ENCODE measurements at places on chromosomes 3 and 15.
A peak's percentile ranks its signal among the peaks of the same experiment; 100 is the strongest.

GRCh38 chr3:112090887-112091586, 4.8 kb downstream of the C3orf52 start:
- DNase-seq, result no peak

DNA sequence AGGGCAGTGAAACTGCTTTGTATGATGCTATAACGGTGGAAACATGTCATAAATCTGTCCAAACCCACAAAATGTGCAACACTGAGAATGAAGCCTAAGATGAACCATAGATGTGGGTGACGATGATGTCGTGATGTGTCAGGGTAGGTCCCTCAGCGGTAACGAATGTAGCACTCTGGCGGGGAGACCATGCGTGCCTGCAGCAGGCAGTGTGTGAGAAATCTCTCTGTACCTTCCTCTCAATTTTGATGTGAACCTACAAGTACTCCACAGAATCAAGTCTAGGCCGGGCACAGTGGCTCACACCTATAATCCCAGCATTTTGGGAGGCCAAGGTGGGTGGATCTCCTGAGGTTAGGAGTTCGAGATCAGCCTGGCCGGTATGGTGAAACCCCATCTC, 268.2 kb upstream of the LYSMD4 start:
- no peak for DNase-seq

GRCh38 chr3:131388490-131388799, 6.9 kb downstream of the NUDT16 start:
- no peak for DNase-seq

DNA sequence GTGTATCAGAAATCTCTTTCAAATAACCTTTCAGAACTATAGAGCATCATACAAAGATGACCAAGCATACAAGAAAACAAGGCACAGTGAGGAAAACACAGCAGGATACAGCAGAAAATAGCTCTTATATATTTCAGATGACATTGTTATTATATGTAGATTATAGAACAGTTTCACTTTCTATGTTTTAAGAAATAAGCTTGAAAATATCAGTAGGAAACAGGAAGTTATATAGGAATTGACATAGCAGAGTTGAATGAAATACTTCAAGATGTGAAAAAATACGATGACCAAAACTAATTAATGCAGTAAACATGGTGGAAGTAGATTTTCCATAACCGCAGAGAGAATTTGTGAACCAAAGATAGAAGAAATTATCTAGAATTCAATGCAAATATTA, 75.2 kb downstream of the LYSMD4 start:
- no peak for DNase-seq

GRCh38 chr15:85539491-85539890, 159.1 kb downstream of the AKAP13 start:
- DNase-seq, result no peak

- no peak for DNase-seq
Measured at GRCh38 chr15:95458721-95459120, 871.8 kb upstream of the NR2F2 start.

DNA sequence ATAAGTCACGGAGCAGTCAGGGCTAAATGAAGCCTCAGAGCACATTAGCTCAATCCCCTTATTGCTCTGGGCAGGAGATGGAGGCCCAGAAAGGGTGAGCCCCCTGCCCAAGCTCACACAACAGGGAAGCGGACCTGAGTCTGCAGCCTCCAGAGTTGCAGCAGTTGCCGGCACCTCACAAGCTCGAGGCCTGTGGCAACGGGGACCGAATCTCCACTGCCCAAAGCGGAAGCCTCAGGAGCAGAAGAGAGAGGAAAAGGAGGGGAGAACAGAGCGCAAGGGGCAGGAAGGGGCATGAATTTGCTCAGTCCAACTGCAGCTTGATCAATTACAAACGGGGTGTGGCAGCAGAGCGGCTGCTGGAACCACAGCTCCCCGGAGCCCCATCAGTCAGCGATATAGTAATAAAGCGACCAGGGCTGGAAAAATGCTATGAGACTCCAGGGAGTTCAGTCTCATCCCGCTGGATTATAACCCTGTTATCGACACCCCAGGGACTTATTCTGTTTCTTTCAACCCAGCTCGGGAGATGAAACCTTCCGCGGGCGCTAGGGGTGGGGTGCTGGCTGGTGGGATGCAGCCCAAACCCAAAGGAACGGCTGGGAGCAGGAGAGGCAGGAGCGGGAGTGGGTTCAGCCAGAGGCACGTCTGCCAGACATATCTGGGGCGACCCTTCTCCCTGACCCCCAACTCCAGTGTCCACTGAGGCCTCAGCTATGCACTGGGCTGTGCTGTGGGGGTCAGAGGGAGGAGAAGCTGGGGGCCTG, 219.7 kb upstream of the LINGO1 start:
- DNase-seq, result no peak

DNA sequence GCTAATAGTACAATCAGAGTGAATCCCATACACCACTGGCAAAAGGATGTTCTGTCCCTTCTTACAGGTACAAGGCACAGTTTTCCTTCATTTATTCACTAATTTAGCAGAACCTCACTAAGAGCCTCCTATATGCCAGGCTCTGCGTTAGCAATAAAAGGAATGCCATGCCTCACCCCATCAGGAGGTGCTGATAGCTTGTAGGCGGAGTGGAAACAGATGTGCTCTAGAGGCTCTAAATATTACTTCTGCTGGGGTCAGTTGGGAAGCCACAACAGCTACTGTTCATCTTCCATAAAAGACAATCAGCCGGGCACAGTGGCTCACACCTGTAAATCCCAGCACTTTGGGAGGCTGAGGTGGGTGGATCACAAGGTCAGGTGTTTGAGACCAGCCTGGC, 24.4 kb downstream of the MLH1 start:
- DNase-seq, result no peak

DNA sequence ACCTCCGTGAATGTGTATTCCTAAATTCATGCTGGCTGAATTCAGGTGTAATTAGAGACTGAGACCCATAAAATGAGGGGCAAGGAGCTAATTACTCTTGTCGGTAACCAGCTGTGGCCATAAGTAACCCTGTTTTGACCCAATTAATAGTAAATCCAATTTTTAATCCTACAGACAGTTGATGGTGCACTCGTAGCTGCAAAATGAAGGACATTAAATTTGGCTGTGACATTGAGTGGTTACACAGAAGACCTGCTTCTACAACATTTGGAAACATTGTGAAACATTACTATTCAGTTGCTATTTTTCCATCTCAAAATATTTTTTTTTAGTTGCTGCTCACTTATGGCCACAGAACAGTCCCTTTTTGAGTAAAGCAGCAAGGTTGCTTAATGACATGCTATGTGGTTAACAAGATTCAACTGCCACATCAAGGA, 33.0 kb downstream of the MBNL1 start:
- no peak for DNase-seq

DNA sequence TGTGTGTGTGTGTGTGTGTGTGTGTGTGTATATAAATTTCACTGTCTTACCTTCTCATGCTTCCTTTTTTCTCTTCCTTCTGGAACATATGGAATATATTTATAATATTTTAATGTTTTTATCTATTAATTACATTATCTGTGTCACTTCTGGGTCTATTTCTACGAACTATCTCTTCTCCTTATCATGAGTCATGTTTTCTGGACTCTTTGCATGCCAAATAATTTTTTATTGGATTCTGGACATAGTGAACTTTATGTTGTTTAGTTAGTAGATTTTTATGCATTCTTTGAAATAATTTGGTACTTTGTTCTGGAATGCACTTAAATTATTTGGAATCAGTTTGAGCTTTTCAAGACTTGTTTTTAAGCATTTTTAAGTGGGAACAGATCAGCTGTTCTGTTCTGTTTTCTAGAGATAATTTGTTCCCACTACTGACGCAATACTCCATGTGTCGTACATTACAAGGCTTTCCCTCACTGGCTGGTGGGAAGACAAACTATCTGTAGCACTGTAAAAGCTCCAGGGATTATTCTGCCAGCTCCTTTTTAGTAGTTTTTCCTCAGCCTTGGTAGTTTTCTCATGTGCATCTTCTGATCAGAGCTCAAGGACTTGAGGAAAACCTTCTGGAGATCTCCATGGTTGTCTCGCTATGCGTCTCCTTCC, 302.0 kb downstream of the CLSTN2 start:
- DNase-seq, result no peak

DNA sequence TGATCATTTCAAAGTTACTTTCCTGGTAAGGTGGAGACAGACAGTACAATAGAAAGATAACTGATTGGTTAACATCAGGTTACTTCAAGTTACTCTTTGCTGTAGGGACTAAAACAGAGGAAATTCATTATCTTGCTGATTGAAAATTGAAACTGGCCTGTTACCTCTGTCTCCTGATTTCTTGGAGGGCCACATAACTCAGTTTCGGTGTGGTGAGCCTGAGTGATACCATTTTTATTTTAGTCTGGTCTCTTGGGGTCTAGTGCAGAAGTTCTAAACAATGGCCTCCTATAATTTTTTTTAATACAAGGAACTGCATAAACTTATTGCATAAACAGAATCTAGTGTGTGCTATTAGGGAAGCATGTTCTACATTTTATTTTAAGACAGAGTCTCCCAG, 1.2 kb upstream of the ICE2 start:
- no peak for DNase-seq

GRCh38 chr3:45064512-45065372, 38.6 kb downstream of the CLEC3B start:
- DNase-seq, result no peak

DNA sequence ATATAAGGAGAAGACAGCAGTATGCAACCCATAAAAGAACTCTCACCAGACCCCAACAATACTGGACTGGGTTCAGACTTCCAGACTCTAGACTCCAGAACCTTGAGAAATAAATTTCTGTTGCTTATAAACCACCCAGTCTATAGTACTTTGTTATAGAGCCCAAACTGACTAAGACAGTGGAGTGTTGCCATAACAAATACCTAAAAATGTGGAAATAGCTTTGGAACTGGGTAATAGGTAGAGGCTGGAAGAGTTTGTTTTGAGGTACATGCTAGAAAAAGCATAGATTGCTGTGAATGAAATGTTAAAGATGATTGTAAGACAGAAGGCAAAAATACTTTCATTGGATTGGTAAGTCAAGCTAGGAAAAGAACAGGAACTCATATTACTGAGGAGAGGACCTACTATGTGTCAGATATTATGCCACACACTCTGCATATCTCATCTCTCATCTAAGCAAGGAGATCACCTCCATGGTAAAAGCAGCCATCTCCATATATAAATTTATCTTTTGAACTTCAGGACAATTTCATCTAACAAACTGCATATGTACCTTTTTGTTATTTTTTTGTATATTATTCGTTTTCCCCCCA, 67.4 kb upstream of the FNDC3B start:
- no peak for DNase-seq

GRCh38 chr3:34856081-34856947, 783.0 kb upstream of the ARPP21 start:
- no peak for DNase-seq

- DNase-seq, result no peak
Measured at GRCh38 chr3:144840866-144841265, 869.2 kb downstream of the DIPK2A start.

DNA sequence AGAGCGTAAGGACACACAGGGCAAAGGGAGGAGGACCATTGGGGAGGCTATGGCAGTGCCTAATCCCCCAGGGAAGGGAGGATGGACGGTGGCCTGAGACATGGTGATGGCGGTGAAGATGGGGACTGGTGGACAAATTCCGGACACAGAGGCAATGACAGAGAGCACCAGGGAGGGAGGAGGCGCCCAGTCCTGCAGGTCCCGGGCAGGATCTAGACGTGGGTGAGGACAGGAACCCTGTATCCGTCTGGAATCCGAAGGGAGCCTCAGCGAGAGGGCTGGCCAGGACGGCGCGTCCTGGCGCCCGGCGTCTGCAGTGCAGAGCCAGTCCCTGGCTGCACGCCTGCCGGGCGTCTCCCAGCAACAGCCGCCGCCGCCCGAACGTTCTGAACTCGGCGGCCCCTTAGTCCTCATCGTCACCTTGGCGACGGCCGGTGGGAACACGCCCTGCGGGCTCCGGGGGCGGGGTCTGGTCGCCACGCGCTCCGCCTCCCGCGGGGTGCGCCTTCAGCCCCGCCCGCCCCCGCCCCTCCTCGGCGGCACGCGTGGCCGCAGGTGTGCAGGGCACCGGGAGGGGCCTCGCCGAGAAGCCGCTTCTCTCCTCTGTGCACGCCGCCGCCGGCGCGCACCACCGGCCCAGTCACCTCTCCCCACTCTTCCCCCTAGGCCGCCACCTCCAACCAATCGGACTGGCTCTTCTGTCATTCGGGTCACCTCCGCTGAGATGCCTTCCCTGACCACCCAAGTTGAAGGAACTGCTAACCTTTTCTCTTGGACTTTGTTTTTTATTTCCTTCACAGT, 11.6 kb downstream of the XIRP1 start:
- peak; percentile 86 for DNase-seq

GRCh38 chr15:63446255-63446654, 58.1 kb upstream of the USP3 start:
- DNase-seq, result no peak

DNA sequence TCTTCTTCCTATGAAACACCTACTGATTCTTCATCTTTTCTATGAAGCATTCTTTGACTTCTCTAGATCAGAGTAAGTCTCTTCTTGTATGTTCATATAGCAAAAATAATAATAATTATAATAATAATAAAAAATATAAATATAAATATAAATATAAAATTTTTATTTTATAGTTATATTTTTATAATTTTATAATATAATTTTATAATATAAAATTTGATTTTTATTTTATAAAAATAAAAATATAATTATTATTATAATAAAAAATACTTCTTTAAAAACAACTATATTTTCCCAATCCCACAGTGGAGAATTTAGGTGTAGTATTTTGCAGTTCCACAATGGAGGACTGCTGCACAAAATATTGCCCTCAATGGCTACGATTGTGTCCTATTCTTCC, 34.3 kb downstream of the DUT start:
- no peak for DNase-seq

DNA sequence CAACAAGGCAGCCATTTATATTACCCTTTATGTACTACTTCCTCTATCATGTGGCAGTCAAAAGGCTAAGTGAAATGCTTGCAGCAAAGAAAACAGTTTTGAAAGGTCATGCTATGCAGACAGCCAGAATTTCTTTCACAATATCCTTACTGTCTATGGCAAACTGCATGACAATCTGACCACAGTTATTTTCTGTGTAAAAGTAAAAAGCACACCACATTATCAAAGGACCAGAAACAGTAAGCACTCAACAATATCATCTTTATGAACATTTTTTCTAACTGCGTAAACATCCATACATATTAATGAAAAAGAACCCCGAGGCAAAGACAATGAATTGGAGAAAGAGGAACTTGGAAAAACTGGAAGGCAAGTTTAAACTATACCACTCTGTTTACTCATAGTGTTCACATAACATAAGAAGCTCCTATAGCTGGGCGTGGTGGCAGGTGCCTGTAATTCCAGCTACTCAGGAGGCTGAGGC, 47.9 kb downstream of the PIK3CB start:
- DNase-seq, result no peak

DNA sequence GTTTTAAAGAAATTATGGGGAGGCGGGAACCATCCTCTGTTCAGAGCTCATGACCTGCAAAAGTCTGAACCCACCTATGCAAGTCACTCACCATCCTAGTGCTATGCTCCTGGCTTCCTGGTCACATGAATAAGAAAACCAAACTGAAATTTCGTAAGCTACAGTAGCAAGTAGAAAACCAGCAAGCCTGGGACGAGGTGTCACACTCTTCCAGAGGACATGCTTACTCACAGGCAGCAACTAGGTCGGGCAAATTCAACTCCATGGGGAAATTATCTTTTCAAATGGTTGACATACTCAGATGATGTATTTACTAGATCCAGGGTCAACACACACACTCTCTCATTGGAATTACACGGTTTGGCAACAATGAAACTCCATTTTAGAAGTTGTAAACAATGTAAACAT, 31.3 kb downstream of the LDHAL6B start:
- no peak for DNase-seq

- DNase-seq, result no peak
Measured at GRCh38 chr3:18246336-18247060, 178.6 kb downstream of the SATB1 start.

GRCh38 chr3:11287404-11287803, 15.2 kb downstream of the ATG7 start:
- DNase-seq, result no peak
